ENCODE measurements at places on chromosomes 2 and 18.

DNA sequence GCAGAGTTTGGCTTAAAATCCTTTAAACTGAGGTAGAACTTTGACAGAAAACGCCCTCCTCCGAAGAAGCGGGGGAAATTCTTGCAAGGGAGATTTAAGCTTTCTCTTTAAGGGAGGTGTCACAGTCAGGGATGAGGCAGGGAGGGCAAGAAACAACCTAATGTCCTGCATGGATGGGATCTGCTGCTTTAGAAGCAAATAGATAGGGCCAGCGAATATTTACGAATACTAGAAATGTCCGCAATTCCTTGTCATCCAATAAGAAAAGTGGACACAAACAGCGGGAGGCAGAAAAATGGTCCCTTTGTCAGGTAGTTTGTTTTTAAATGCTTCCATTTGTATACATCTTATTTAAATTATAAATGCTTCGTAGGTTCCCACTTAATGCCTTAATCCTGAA lies 12.0 kb downstream of the MEIS1 start:
- no peak for DNase-seq

DNA sequence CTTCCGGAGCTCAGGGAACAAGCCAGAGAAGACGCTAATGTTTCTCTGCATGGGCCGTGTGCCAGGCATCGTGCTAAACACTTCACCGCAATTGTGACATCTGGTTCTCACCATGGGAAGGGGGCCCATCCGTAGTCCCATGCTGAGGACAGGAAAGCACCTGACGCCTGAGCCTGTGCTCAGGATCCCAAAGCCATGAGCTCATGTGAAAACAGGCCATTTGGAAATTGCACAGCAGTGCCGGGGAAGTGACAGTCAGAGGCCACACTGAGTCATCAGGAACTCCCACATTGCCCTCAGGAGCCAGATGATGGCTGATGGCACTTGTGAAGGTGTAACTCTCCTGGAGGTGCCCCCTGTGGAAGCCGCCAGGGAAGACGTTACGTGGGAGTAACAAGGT lies 141.0 kb downstream of the INHBB start:
- no peak for DNase-seq

- no peak for DNase-seq
Measured at GRCh38 chr2:236237468-236238190, 26.6 kb downstream of the ASB18 start.

DNA sequence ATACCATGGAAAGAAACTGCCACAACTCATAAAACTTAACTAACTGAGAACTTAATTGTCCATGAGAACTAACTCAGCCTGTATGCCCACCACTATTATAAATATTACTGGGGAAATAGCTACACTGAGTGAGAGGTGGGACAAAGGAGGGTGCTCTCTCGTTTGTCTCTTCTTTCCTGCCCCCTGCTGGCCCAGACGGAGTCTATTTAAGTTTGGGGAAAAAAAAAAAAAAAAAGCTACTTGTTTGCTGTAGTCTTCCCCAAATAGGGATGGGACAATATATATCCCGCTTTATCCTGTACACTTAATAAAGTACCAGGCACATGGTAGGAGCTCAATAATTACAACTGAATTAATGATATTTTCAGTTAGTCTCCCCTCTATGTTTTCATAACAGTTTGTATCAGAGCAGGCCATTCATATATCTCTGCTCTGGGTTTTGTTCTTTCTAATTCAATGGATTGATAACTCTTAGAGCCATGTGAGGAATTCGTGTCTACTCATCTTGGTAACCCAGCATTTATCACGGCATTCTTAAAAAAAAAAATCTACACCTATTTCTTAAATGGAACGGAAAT lies 647.6 kb upstream of the PKDCC start:
- no peak for DNase-seq

- DNase-seq = no peak
Measured at GRCh38 chr18:48345596-48345995, 63.6 kb downstream of the ZBTB7C start.

DNA sequence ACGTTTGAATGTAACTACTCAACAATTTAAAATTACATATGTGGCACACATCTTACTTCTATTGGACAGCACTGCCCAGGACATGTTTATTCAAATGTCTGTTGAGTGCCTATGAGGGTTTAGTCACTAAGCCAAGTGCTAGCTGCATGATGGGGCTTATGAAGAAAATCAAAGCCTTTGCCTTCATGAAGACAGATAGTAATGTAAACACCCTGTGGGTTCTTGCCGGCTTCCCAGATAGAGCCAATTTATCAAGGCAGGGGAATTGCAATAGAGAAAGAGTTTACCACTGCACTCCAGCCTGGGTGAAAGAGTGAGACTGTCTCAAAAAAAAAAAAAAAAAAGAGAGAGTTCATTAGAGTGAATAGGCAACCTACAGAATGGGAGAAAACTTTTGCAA lies 43.7 kb upstream of the NEB start:
- DNase-seq = no peak

Measured in NCI-H1105 treated with DMSO at 0.1 percent for 48 hours (cell line).